ENCODE measurements at places on chromosomes 5 and 9.

- DNase-seq = no peak
These were observed 46.8 kb upstream of the SLC1A1 start for GRCh38 chr9:4443439-4443838.

DNA sequence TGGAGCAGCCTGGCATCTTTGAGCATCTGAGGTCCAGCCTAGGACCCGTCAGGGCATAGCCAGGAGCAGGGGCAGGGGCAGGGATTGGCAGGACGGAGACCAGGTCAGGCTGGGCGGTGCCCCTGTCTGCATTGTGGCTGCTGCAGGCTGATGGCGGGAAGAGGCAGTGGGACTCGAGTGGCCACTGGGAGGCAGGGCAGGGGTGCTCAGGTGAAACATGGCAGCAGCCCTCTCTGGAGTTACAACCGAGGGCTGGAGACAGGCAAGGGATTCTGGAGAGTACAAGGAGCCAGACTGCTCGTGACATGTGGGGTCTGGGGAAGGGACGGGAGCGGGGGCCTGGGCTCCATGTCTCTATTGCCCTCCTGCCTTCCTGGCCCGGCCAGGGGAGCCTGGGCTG, 97.4 kb upstream of the RAPGEF1 start:
- DNase-seq = no peak

- DNase-seq = no peak
These were observed 18.0 kb upstream of the DUSP1 start for GRCh38 chr5:172788771-172789686.

DNA sequence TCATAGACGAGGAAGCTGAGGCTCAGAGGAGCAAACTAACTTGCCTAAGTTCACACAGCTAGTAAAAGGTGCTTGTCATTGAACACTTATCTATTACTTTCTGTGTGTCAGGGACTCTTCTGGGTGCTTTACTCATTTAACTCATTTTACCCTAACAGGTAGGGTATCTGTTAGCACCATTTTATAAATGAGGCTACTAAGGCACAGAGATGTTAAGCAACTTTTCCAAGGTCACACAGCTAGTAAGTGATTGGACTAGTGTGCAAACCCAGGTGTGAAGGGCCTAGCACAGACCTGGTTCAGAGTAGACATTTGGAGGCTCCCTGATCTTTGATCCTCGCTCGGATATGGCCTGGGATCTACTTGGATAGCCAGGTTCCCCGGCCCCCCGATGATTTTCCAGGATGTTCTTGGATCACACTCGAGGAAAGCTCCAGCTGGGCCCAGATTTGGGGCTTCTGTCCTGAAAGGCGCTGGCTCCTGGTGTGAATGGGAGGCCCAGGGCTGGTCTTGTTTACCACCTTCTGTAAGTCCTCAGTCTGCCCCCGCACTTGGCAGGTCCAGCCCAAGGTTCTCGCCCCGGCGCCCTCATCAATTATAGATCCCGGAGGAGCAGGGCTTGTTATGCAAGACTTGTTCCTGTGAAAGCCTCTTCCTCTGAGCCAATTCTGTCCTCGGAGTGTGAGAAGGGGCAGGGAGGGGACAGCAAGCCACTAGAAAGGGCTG, 37.5 kb downstream of the GSN start:
- DNase-seq = no peak

- peak; percentile 8 for DNase-seq
These were observed 1.5 kb upstream of the TESK1 start for GRCh38 chr9:35603506-35603985.

GRCh38 chr9:117768750-117769395, 64.7 kb downstream of the TLR4 start:
- no peak for DNase-seq

DNA sequence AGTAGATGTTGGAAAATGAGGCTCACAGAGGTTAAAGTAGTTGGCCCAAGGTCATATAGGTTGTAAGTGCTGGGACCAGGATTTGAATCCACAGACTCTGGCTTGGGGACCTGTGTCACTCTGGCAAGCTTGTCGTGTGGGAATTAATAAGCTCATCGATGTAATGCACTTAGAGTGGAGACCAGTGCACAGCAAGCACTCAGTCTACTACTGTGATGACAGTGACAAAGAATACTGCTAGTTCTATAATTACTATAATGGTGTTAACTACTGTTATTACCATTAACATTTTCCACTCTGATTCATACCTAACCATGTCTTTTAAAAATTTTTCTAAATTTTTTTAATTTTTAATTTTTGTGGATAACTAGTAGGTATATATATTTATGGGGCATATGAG, 12.8 kb downstream of the PAM start:
- DNase-seq = no peak

DNA sequence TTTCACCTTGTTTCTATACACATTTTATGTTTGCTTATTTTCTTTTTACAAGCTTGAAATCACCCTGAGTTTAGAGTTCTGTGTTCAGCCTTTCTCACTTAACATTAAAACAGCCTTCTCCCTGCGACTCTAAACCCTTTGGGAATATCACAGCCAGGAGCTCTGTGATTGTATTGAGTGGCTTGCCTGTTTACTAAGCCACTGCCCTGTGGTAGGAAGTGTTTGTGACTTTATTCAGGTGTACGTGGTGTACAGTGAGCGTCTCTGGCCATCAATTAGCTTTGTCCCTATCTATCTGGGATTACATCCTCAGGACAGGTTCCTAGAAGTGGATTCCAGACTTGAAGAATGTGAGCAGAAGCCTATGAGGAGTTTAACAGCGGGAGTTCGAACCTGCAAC, 11.0 kb upstream of the NEURL1B start:
- DNase-seq = no peak

DNA sequence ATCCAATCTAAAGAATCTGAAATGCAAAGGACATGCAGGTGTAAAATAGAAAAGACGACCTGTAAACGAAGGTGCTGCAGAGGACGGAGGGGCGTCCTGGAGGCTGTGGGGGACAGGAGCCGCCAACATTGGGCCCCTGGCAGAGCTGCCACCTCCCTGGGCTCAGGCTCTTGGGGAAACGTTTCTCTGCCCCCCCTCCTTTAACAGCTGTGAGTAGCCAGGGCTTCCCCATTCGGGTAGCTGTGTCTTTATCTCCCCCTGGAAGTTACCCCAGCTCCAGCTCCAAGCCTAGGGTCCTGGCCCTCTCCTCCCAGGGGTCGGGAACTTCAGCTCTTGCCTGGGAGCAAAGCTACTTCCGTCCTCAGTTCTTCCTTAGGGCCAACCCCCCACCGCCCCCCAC, 51.5 kb downstream of the PSD2 start:
- no peak for DNase-seq

- no peak for DNase-seq
These were observed 88.9 kb downstream of the NNT start for GRCh38 chr5:43691893-43692292.

DNA sequence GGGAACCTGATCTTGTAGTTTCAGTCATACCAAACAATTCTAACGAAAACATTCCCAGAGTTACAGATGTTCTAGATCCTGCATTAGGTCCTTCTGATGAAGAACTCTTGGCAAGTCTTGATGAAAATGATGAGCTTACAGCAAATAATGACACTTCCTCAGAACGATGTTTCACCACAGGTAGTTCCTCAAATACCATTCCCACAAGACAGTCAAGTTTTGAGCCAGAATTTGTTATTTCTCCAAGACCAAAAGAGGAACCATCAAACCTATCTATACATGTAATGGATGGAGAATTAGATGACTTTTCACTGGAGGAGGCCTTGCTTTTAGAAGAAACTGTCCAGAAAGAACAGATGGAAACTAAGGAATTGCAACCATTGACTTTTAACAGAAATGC, 21.0 kb downstream of the RMI1 start:
- no peak for DNase-seq

DNA sequence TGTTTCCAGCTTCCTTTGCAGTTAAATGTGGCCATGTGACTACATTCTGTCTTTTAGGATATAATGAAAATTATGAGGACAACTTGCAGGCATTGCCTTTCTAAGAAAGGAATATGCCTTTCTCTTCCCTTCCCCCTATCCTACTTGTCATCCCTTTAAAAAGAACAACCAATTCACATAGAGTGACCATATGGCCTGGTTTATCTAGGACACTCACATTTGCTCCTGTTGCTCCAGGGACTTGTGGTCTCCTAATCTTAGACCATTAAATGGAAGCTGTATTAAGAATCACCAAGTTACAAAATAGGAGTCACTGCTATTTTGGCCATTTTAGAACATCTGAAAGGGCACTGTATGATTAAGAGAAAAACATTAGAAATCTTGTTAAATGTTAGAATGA, 520.3 kb downstream of the DTWD2 start:
- no peak for DNase-seq

- DNase-seq = no peak
These were observed 201.1 kb upstream of the GLRA1 start for GRCh38 chr5:152125661-152126205.

DNA sequence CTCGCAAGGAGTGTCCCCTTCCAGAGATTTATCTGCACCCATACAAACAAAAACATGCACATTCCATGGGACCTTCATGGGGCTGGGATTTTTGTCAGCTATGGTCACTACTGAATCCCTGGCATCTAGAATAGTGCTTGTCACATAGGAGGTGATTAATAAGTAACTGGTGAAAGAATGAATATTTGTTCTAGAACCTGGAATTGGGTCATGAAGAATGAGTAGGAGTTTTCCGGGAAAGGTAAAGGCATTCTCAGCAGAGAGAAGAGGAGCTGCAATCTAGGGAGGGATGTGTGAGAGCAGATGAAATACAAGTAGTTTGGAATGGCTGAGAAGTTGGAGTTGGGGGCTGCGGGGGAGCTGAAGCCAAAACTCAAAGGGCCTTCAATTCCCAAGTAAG, 2.8 kb upstream of the LMAN2 start:
- DNase-seq = no peak

GRCh38 chr5:10645146-10645545, 81.3 kb downstream of the ANKRD33B start:
- DNase-seq = no peak

DNA sequence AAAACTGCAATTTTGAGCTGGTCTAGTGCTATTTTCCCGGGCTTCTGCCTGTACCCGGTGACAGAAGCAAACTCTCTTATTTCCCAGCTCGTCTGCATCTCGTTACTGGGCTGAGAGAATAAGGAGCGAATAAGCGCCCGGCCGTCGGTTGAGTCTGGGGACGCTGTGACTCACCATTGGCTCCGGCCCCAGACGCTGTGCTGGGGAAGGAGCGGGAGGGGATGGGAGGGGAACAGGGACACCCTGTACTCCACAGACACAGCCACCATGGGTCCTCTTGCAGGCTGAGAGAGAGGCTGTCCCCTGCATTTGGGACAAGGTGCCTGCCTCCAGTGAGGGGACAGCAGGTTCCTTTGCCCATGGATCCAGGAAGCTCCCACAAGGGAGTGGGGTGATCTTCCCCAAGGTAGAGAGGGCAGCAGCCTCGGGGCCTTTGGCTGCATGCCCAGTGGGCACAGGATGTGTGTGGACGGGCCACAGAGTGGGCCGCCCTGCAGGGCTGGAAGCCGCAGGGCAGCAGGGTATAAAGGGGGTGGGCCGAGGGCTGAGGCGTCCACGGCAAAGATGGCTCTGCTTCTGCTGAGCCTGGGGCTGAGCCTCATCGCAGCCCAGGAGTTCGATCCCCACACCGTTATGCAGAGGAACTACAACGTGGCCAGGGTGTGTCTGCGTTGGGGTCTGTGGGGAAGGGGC, at the start of gene LCN9:
TSS of gene LCN9 (plus strand) at position 552 of the 693 bp plus-strand sequence. CDS start at position 565, 13 bp downstream.
- no peak for DNase-seq

DNA sequence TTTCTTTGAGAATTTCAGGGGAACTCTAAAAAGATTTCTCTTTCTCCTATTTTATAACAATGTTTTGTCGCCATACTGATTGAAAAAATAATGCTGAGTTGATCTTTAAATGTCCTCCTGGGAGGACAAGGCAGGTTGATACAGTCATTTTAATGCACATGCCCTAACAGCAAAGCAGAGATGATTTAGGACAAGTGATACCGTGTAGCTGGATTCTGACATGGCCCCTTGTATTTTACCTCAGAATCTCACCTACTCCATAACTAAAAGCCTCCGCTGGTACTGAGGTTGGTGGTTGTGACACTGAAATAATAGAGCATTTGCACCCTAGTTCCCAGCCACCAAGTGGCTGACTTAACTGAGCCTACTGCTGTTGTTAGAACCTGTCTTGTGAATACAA, 811 bp upstream of the LRRTM2 start:
- no peak for DNase-seq

DNA sequence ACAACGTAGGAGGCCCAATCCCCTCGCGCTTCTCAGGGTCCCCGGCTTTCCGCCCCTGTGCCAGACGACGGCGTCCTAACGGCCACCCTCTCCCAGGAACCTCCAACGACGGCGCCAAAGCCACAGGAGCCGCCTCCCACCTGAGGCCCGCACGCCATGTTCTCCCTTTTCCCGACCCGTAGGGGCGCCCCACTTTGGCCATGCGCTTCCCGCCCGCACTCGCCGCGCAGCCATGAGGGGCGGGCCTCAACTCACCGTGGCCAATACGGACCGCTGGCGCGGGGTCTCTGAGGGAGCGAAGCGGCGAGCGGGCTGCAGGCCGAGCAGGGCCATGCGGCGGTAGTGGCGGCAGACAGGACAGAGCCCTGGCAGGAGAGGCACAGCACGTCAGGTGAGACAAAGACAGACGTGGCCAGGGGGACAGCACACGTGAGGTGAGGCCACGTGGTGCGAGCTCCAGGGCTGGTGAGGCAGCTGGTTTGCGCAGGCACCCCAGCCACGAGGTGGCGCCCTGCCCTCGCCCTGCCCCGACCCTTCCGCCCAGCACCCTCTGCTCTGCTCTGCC, 1005.5 kb upstream of the PTPRD start:
- DNase-seq = no peak

DNA sequence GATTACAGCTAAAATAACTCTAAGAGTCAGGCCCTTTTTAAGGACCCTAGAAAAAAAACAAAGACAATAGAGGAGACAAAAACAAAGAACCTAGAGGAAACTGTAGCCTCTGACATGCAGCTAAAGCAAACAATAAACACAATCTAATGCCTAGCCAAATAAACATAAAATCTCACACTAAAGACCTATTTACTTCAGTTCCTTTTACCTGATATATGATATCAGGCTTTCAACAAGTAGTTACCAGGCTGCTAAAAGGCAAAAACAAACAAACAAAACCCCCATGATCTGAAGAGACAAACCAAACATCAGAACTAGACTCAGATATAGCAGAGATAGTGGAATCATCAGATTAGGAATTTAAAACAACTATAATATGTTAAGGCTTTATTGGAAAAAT, 226.5 kb upstream of the POU5F2 start:
- no peak for DNase-seq

GRCh38 chr5:15286650-15287049, 213.3 kb upstream of the FBXL7 start:
- no peak for DNase-seq

- no peak for DNase-seq
These were observed 16.4 kb upstream of the DMAC1 start for GRCh38 chr9:7816021-7816420.

DNA sequence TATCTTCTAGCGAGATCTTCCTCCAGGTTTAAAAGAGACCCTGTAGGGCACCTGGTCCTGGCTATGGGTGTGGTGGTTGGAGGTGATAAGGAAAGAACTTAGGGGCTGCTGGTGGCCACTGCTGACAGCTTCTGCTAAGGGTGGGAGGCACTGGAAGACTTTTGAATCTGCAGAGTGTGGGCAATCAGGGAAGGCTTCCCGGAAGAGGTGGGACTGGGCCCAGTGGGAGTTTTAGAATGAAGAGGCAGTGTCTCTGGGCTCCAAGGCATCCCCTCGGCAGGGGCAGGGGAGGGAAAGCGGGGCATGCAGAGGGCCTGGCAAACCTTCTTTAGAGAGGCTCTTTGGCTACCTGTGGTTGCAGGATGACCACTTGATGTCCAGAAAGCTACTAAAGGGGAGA, 23.0 kb upstream of the DAB2IP start:
- no peak for DNase-seq
